ENCODE measurements at places on chromosomes 1 and 21.

GRCh38 chr1:58717979-58718378 lies 18.1 kb upstream of the MYSM1 start:
- no peak for DNase-seq

- DNase-seq: no peak
Observed at GRCh38 chr1:201591348-201591747, 52.4 kb downstream of the NAV1 start.

GRCh38 chr1:207001492-207002245 lies 30.9 kb downstream of the C1orf116 start:
- DNase-seq: no peak

DNA sequence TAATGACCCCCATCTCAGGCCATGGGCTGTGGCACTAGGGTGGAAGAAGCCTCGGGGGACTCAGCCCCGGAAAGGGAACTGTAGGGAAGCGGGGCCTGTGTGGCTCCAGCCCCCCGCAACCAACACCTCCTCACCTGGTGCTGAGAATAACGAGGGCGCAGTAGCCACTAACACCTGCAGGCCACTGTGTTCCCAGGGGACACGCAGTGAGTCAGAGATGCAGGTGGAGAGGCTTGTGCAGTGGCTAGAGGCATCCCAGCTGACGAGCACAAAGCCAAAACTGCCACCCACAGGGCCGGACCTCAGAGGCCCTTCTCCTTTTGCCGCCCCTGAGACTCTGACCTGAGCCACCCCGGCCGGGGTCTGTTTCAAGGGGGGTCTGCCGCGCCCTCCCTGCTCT lies 33.5 kb upstream of the CCDC27 start:
- DNase-seq: no peak

DNA sequence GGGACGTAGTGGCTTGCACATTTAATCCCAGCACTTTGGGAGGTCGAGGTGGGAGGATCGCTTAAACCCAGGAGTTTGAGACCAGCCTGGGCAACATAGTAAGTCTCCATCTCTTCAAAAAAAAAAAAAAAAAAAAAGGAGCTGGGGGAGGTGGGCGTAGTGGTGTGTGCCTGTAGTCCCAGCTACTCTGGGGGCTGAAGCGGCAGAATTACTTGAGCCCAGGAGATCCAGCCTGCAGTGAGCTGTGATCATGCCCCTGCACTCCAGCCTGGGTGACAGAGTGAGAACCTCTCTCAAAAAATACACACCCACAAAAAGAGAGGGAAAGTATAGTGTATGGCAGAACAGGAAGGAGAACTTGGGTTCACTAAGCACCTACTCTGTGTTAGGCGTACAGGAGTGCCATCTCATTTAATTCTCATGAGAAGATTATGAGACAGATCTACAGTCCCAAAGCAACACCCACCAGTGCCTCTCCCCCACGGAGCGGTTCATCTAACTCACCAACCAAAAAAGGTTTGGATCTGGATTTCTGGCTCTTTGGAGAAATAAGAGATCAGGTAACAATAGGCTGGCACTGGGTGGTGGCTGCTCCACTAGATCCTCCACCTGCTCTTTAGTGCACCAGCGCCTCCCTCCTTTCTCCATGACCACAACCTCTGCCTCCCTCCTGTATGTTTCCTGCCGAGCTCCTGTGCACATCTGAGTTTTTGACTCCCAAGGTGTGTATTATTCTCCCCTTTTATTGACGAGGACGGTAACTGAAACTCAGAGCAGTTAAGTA lies 1.4 kb upstream of the TRAF5 start:
- no peak for DNase-seq

DNA sequence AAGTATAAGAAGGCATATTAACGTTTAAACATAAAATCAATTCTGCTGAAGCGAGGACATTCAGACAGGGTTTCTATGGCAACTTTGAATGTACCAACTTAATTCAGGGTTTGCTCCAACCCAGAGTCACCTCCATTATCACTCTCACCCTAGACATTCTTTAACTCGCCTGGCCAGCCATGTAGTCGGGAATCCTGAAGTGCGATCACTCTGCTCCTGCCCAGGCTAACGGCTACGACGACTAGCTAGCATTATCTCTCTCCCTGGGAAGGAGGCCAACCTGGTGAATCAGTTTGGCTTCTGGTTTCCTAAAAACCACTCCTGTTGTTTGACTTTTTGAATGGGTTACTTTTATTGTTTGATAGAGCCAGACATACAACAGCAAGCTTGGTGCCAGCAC lies 38.9 kb upstream of the ZBTB18 start:
- no peak for DNase-seq

- no peak for DNase-seq
Observed at GRCh38 chr1:147625362-147625995, 44.8 kb downstream of the ACP6 start.

DNA sequence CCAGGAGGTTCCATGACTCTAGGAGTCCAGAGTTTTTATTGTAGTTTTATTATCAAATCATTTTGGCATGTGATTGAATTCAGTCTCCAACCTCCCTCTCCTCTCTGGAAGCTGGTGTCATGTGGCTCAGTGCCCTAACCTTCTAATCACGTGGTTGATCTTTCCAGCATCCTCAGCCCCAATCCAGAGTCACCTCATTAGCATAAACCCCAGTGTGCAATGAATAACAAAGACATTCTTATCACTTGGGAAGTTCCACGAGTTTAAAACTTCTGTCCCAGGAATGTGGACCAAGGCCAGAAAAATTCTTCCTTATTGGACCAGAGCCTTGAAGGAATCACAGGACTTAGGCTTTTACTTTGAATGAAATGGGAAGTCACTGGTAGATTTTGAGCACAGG lies 52.2 kb downstream of the KIRREL1 start:
- DNase-seq: no peak

DNA sequence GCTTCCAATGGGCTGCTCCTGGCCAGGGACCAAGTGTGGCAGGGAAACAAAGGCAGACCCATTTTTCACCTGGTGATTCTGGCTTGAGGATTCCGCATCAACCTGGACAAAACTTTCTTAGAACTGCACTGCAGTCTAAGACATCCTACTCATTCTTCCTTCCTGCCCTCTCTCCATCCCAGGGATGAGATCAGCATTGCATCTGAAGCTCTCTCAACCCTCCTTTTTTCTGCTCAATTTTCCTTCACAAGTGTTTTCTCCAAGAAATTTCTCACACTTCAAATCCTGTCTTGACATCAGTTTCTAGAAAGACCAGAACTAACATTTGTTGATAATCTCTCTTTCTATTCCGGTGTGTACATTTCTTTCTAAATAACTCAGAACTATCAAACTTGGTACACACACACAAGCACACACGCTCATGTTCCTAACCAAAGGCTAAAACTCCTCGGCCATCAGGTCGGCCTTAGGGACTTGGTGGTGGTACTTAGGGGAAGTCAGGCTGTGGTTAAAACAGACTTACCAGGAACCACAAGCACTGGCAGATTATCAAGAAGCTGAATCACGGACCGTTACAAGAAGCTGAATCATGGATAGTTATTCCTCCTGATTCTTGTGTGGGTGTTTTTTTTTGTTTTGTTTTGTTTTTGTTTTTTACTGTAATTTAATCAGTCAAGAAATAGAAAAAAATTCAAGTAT lies 21.0 kb upstream of the CXADR start:
- no peak for DNase-seq

DNA sequence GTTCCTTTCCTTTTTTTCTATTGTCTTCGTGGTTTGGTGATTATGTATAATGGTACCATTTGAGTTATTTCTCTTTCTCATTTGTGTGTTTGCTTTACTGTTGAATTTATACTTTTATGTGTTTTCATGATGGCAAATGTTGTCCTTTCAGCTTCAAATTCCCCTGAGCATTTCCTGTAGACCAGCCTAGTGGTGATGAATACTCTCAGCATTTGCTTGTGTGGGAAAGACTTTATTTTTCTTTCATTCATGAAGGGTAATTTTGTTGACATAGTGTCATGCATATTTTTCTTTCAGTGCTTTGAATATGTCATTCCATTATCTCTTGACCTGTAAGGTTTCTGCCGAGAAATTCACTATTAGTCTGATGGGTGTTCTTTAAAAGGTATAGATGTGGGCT lies 166.6 kb upstream of the GORAB start:
- no peak for DNase-seq

DNA sequence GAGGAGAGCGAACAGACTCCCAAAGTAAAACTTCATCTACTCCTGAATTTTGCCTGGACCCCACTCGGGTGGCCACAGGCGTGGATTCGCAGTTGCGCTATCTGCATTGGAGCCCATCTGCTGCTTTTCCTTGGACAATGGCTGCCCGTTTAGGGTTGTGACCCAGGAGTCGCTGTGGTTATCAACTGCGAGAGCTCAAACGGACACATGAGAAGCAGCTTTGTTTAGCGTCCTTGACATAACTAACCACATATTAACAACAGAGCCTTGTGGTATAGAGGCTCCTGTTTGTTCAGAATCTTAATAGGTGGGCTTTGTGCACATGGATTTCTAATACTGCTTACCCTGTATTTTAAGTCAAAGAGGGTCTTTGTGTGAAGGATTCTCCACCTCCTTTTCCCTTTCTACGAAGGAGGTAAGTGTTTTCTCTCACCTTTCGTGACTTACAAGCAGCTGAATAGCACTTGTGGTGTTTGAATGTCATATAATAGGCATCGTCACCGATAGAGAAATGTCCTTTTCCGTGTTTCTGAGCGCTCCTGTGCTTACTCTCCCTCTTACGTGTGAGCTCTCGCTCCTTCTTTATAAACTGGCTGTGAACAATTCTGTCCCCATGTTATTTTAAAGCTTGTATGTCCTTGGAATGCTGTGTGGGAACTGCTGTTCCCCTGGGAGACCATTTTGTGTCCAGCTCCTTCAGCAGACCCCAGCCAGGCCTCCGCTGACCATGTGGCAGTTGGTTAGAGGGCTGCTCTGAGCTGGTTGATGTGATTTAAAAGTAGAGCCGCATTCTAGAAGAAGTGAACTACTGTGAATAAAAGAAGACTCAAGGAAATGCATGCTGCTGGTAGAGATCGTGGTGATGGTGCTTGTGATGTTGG lies 441.4 kb downstream of the RPS6KC1 start:
- DNase-seq: no peak

DNA sequence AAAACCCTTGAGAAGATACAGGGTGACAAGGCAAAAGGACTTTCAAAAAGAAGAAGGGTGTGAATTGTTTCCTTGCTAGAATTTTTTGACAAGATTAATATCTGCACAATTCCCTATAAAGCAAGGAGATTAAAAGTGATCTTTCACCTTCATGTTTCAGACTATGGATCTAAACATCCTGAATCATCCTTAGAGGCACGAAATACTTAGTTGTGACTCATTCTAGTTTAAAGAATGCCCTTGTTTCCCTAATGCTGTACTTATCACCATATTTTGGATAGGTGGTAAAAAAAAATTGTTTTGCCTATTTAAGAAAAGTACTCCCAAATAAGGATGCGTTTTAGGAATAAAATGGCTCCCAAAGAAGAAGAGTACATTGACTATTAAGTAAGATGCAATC lies 415.1 kb downstream of the LRRIQ3 start:
- DNase-seq: no peak

GRCh38 chr1:30615076-30615795 lies 108.1 kb downstream of the MATN1 start:
- no peak for DNase-seq

GRCh38 chr1:248886237-248886895 lies 19.7 kb upstream of the PGBD2 start:
- DNase-seq: no peak

DNA sequence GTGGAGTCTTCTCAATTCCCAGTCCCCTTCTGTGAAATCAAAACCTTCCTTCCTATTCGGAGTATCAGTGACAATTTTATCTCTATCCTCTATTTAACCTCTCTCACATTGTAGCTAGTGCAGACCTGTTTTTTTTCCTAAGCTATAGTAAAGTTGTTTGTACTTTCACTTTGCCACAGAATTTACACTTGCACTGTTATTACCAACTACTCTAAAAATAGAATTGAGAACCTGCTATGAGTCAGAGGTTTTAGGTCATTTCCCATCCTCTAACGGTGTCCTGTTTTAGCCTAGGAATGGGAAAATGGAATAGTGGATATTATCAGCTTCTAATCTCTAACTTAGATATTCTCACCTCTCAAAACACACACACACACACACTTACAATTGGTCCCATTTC lies 862.7 kb downstream of the NCAM2 start:
- no peak for DNase-seq

DNA sequence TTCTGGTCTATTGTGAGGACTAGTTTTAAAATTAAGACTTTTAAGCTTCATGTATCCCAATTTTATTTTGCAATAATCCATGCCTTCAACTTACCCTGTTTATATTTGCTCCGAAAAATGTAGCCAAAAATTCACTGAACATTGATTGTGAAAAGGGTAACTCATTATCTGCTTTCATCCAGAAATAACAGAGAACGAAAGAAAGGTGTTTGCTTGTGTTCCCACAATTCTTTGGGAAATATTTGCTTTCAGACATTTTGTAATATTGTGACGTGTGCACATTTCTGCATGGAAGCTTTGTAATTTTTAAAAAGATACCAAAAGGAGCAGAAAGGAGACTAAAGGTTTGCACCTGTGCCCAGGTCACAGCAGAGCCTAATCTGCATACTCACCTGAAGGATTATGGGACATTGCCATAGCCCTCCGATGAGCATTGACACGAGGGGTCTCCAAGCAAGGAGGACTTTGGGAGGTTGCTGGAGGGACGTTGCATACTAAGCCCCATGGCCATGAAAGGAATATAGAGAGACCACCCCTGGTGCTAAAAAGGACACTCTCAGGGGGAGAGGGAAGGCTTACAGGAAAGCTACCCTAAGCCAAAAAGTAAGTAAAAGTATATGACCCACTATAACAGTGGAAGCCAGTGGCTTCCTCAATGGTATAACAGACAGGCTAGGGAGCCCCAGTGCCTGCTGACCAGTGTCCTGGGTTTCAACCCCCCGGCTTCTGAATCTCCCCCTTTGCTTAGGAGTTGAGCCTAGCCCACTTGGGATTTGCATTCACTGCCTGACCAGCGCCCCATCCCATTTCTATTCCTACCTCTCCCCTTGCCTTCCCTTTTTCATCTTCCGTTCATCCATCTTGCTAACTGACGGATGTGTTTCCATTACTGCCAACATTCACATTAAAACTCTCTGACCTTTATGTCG lies 148.6 kb upstream of the ZC3H12A start:
- DNase-seq: no peak

- no peak for DNase-seq
Observed at GRCh38 chr1:239912471-239912870, 179.2 kb upstream of the FMN2 start.

- no peak for DNase-seq
Observed at GRCh38 chr1:233945573-233945972, 41.1 kb downstream of the SLC35F3 start.

GRCh38 chr21:17542371-17543011 lies 29.6 kb downstream of the CXADR start:
- DNase-seq: no peak

DNA sequence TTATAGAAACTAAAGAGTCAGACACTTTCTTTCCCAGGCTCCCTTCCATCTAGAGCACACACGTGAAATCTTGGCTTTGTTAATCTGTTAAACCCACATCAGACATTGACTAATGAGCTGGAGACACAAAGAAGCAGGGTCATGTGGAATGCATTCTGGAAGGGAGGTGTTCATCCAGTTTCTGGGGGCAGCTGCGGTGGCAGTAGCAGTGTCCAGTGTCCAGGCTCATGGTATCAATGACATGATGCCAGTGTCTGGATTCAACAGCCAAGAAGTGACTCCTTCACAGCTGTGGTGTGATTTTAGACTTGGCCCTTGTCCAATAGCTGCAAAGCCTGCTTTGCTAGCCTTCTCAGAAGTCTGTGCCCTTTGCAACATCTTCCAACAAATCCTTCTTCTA lies 95.2 kb downstream of the NTPCR start:
- DNase-seq: no peak

GRCh38 chr1:151519667-151520066 lies 8.5 kb downstream of the CGN start:
- no peak for DNase-seq
